Left ventricle myocardium superior (tissue), 1 donor: ENCODE measurements at places on chromosomes 4 and X. TPM values are rescaled to one million over a fixed set of nuclear protein-coding genes. Genes with fewer than 3 reads are reported as not detected.

The FGFBP2 gene
- 0.79 TPM for total RNA-seq

The MSMO1 gene
- total RNA-seq, result 6.9 TPM

The ADGRA3 gene
- total RNA-seq, result 37.3 TPM

The INTU gene
- 4.6 TPM for total RNA-seq

The TEX28 gene
- total RNA-seq, result not detected

The GJB1 gene
- total RNA-seq, result not detected

The GASK1B gene
- total RNA-seq, result 63.4 TPM
